Kidney (tissue), 22 donors: ENCODE measurements at places on chromosomes 2 and 18. TPM values are rescaled to one million over a fixed set of nuclear protein-coding genes. Genes with fewer than 3 reads are reported as not detected.

DNA sequence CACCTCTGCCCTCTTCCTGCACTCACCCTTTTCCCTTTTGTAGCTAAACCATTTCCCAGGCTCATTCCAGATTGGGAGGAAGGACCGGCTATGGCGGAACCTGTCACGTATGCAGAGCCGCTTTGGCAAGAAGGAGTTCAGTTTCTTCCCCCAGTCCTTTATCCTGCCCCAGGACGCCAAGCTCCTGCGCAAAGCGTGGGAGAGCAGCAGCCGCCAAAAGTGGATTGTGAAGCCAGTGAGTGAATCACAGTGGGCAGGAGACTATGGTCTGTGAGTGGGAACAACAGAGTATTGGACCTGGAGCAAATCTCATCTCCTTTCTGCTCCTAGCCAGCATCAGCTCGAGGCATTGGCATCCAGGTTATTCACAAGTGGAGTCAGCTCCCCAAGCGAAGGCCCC, 35.0 kb upstream of the CYP27A1 start:
- DNase-seq: no peak

DNA sequence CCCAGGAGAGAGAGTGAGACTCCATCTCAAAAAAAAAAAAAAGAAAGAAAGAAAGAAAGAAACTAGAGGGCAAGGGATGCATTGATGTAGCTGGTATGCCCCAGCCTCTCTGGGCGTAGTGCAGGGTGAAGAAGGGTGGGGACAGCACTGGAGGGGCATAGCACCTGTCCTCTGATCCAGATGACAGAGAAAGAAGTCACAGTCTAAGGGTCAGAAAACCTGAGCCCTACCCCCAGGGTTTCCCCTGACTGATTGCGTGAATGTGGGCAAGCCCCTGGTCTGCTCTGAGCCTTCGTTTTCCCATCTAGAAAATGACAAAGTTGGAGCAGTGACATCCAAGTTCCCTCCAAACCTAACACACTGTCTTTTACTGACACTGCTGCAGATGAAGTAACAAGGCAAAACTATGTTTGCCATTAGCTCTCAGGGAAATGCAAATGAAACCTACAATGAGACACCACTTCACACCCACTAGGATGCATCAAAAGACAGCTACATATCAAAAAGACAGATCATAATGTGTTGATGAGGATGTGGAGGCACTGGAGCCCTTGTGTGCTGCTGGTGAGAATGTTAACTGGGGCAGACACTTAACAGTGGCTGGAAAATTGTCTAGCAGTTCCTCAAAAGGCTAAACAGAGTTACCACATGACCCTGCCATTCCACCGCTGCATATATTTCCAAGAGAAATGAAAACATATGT, 19.5 kb upstream of the YWHAQ start:
- no peak for DNase-seq

The ZNF2 gene
- 2.5 TPM for polyA plus RNA-seq

- no peak for DNase-seq
Observed at GRCh38 chr2:168697668-168698121, 104.7 kb upstream of the NOSTRIN start.

- DNase-seq: no peak
Observed at GRCh38 chr2:71472019-71472418, 18.7 kb downstream of the DYSF start.

DNA sequence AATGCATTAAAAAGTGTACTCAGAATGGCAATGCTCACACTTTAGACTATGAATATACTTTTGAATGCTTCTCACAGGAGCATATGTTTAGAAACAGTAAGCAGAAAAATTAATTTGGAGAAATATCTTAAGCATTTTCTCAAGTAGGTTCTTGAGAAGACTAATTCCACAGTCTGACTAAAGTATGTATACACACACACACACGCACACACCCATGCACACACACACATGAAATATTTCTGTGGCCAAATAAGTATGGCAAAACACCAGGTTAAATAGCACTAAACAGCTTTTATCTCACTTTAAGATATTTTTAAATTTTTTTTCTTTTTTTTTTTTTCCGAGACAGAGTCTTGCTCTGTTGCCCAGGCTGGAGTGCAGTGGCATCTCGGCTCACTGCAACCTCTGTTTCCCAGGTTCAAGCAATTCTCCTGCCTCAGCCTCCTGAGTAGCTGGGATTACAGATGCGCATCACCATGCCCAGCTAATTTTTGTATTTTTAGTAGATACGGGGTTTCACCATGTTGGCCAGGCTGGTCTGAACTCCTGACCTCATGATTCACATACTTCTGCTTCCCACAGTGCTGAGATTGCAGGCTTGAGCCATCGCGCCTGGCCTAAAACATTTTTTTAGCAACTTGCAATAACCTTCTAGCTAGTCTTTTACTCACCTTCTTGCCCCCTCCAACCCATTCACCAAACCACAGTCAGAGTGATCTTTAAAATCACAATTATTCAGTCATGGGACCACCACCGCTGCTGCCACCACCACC, 67.5 kb upstream of the SCG2 start:
- DNase-seq: no peak

The GPR35 gene
- 1.7 TPM for polyA plus RNA-seq

The MARCHF4 gene
- polyA plus RNA-seq: 0.09 TPM

DNA sequence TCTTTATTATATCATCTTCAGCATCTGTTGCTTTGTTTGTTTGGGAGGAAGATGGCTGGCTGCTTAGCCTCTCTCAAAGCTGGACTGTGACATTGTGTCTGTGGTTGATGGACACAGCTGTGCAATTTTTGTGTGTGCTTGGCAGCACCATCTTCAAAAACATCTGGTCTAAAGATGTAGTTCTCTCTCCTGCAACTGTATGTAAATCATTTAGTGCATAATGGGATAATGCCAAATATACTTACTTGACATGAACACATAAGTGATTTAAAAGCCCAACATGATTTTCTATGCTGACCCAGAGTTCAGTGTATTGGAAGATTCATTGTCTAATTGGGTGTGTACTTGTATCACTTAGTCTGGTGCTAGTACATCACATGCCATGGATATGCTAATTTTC, 112.2 kb downstream of the MAP4K4 start:
- DNase-seq: no peak

The CKAP2L gene
- polyA plus RNA-seq: not detected

The CXCR1 gene
- not detected for polyA plus RNA-seq

The ABCG5 gene
- not detected for polyA plus RNA-seq
